Right lung (tissue), 10 donors: ENCODE measurements at places on chromosomes 1 and 21. TPM values are rescaled to one million over a fixed set of nuclear protein-coding genes. Genes with fewer than 3 reads are reported as not detected.

Gene LMX1A
- polyA plus RNA-seq, result 0.07 TPM

Gene SLAMF9
- polyA plus RNA-seq, result not detected

Gene CLCA4
- not detected for polyA plus RNA-seq

Gene DNAJB4
- polyA plus RNA-seq, result 36.7 TPM

Gene PARP1
- polyA plus RNA-seq, result 134 TPM

Gene S100A5
- polyA plus RNA-seq, result not detected

Gene NGF
- 0.99 TPM for polyA plus RNA-seq

Gene TRPM2
- 0.93 TPM for polyA plus RNA-seq

Gene BTF3L4
- 71.3 TPM for polyA plus RNA-seq

Gene GCSAML
- 0.81 TPM for polyA plus RNA-seq

Gene OR2T29
- polyA plus RNA-seq, result not detected

Gene MTMR11
- 29.8 TPM for polyA plus RNA-seq

Gene ACTL8
- not detected for polyA plus RNA-seq

Gene TSTD1
- 50.6 TPM for polyA plus RNA-seq

Gene CLIC6
- 44.8 TPM for polyA plus RNA-seq

GRCh38 chr21:17889171-17889570 lies 70.0 kb upstream of the C21orf91 start:
- no peak for DNase-seq

- no peak for DNase-seq
Measured at GRCh38 chr1:101683561-101683960, 313.2 kb downstream of the OLFM3 start.

GRCh38 chr1:111184663-111185062 lies 15.8 kb downstream of the DENND2D start:
- DNase-seq, result no peak

DNA sequence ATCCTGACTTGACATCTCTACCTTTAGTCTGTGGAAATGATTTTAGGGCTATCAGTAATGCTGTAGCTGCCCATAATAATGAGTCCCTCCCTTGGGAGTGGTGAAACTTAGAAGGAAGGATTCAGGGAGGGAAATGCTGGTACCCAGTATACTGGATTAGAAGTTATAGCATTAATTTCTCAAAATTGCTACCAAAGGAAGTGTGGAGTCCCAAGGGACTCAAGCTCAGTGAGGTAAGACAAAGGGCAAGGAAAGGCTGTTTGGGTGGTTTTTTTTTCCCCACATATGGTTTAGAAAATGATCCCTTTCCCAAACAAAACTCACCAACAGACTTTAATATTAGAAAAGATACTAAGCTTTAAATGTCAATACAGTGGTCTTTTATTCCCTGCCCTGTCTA lies 99.9 kb downstream of the CD247 start:
- no peak for DNase-seq

DNA sequence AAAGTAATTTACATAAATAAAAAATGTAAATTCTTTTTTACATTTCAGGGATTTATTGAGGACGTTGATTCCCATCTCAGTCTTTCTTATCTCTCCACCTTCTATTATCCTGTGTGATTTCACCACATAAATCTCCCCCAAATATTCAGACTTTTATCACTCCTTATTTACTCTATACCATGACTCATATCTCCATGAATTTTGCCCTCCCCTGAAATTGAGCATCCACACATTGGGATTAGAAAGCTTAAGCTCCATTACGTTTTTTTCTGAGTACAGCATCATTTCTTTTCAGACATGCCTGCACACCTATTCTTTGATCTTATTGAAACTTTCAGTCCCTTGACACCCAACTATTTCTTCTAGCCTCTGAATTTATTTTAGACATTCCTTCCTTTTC lies 111.2 kb downstream of the IFI44 start:
- no peak for DNase-seq

DNA sequence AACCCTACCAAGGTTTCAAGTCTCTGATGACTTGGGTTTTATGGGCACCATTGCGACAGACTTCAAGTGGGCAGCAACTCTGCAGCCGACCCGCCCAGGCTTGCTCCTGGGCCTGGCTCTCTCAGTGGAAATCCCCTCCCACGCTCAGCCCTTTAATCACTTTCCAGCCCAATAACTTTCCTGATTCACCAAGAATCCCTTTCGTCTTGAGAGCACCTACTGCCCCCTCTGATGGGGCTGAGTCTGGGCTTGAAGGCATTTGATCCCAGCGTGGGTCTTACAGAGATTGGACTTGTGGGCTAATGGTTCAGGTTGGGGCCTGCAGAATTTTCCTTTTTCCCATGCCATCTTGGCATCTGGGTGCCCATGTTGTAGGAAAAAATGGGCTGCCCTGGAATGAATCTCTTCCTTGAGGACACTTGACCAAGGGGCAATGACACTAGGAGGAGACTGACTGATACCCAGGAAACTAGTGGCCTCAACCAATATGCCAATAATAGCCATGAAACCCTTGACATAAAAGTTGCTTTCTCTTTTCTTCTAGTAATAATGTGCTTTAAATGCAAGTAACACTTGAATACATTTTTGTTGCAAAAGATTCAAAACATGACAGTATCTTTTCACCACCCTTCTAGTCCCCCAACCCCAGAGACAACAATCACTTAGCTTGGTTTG lies 7.8 kb upstream of the PHLDA3 start:
- no peak for DNase-seq

DNA sequence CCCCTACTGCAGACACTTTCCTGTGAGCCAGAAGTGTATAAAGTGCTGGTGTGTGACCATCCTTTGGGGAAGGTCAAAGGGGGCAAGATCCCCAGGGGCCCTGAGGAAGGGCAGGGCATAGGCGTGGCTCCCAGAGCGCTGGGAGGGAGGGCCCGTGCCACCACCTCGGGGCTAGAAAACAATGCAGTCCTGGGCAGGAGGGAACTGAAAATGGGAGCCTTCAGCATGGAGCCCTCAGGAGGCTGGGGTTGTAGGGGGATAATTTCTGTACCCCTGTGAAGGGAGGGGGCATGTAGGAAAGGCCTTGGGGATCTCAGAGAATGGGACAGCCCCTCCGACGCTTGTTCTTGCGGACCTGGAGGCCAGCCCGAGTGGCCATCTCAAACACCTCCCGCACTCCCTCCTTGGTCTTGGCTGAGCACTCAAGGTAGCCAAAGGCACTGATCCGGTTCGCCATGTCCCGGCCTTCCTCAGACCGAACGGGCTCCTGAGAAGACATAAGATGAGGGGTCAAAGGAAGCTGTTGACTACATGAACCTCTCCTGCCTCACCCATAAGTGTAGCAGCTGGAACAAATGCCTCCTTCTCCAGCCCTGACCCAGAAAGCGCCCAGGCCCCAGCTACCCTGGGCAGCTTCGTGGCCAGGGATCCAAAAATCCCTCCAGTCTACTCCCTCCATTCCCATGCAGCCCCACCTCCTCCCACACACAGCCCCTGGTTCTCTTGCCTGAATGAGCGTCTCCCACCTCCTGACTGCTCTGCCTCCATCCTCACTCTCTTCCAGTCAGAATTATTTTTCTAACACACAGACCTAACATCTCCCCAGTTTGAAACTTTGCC lies 5.5 kb downstream of the RHOC start:
- DNase-seq, result no peak

- no peak for DNase-seq
Measured at GRCh38 chr1:13661539-13661938, 38.4 kb upstream of the PRDM2 start.

GRCh38 chr21:36297938-36298572 lies 21.9 kb upstream of the MORC3 start:
- no peak for DNase-seq

GRCh38 chr1:173050865-173051264 lies at the start of gene TNFSF18:
TNFSF18 (minus strand) TSS chr1:173050941; CDS start chr1:173050896, 45 bp downstream.
- peak; percentile 59 for DNase-seq

GRCh38 chr1:75430526-75430925 lies 180.4 kb downstream of the SLC44A5 start:
- no peak for DNase-seq

DNA sequence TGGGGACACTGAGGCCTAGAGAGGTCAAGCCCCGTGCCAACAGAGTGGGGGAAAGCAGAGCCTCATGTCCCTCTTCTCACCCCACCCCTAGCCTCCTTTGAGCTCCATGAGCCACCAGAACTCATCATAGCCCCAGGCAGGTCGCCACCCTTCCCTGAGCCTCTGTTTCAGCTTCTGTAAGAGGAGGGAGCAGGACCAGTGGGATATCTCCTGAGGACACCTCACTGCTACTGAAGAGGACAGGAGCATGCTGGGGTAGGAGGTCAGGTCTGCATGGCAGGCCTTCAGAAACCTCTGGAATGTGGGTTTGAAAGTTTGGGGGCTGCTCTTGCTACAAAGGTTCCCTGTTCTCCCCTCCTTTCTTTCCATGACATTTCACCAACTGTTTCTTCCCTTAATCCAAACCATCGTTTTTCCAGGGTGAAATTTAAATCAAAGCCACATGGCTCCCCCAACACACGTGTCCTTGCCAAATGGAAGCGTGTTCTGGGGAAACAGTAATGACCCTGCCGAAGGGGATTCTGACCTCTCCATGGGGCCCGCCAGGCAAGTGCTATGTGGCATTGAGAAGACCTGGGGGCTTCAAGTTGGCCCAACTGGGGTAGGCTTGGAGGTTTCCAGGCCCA lies 88.1 kb upstream of the RUNX3 start:
- no peak for DNase-seq

DNA sequence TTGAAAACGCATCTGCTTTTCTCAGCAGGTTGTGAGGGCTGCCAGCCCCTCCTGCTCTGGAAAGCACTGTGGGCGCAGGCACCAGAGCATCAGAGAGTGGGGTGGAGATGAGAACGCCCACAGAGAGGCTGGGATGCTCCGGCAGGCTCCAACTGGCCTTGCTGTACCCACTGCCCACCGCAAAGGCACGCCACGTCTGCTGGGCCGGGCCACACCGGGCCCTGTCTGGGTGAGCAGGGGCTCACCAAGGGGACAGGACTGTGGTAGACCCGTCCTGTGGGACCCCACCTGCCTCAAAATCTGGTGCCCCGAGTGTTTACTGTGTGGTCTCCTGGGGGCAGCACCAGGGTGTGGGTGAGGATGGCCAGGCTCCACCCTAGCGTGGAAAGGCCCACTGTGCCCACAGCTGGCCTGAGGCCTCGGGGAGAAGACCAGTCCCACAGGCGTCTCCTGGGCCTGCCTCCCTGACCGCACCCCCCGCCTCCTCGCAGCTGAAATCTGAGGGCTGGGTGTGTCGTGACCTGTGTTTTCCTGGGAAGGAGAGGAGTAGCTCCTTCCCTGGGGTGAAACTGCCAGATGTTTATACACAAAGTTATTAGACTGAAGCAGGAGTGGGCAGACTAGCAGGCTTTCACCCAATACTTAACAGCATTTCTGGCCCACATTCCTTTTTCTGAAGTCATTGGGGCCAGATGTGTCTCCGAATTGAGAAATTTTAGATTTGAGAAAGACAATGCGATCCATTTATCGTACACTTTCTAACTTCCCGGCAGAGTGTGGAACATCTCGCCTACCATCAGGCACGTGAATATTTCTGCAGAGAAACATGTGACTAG lies 53.8 kb downstream of the STUM start:
- DNase-seq, result peak; percentile 18

DNA sequence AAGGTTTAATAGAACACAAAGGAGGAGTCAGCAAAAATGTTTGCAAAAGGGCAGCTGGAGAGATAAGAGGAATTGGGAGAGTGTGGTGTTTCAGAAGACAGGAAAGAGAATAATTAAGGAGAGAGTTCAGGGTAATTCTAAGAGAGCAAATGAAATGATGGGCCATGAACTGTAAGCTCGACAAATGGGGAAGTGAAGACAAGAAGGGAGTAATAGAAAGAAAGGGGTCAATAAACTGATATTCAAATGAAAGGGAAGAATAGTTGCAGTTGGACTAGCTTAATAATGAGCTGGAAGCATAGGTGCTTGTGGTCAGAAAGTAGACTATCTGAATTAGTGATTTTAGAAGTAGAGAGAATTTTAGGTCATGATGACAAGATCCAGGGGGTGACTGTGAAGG lies 15.6 kb upstream of the RNF220 start:
- no peak for DNase-seq

DNA sequence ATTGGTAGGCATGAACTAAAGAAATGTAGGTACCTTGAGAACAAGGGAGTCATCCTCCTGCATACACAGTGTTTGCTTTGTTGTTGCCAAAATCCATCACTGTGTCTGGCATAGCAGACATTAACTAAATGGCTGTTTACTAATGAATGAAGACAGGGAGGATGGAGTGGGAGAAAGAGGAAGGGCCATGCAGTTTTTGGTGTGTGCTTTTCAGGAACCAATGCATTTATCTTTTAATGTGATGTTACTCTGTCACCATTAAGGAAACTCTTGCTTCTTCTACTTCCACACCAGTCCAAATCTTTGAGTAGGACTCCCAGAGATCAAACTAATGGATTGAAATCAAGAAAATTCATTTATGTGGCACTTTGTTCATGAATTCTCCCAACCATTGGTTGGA lies 55.6 kb upstream of the DUSP10 start:
- no peak for DNase-seq

GRCh38 chr21:41636636-41637630 lies 129.0 kb upstream of the TMPRSS2 start:
- no peak for DNase-seq

DNA sequence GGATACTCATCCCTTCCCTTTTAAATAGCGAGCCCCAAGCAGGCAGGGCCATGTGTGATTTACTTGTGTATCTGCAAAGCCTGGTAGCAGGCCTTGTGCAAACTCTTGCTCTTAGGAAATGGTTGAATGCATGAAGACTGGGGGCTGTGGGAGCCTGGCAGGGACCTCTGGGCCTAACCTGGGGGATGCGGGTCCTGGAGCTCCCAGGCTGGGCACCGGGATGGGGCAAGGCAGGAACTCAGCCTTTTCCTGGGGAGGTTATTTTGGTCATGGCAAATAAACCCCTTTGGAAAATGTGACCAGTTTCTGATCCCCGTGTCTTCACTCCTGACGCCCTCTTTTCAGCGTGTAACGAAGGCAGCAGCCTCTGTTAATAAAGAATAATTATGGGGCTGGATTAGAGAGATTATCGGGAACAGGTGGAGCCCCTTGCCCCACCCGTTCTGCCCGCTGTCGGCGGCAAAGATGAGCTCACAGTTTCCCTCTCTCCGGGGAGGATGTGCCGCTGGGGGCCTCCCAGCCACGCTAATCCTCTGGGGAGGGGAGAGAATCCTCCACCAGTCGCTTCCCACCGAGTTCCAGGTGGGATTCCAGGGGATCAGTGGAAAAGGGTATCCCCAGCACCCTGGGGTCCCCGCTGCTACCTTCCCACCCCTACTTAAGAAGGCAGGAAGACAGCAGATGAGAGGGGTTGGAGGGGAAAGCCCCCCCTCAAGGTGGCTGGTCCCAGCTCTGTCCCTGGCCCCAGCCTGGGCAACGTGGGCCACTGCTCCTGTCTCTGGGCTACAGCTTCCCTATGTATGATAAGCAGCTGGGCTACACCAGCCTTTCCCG lies 69.7 kb upstream of the WNT4 start:
- DNase-seq, result no peak

GRCh38 chr1:85149805-85150204 lies 51.0 kb downstream of the SYDE2 start:
- DNase-seq, result no peak
